ENCODE measurements at places on chromosomes 7 and 10.

- no peak for DNase-seq
Observed at GRCh38 chr7:123996327-123996625, 36.6 kb downstream of the TMEM229A start.

DNA sequence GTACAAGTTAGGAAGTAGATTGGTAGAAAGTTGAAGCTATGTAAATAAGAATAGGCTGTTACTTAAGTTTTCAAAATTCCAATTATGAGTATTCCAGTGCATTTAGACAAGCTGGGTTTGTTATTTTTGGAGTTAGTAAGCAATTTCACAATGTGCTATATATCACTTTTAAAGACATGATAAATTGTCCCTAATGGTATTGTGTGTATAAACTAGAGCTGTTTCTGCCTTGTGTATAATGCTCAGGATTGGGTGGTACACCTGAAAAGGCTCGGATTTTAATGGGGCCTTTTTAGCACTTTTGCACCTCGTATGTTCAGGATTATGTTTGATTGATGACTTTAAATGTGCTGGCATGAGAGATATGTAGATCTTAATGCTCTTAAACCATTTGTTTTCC lies 175.8 kb downstream of the VTI1A start:
- DNase-seq = no peak

GRCh38 chr10:30831426-30831825 lies 200.2 kb downstream of the ZNF438 start:
- no peak for DNase-seq

DNA sequence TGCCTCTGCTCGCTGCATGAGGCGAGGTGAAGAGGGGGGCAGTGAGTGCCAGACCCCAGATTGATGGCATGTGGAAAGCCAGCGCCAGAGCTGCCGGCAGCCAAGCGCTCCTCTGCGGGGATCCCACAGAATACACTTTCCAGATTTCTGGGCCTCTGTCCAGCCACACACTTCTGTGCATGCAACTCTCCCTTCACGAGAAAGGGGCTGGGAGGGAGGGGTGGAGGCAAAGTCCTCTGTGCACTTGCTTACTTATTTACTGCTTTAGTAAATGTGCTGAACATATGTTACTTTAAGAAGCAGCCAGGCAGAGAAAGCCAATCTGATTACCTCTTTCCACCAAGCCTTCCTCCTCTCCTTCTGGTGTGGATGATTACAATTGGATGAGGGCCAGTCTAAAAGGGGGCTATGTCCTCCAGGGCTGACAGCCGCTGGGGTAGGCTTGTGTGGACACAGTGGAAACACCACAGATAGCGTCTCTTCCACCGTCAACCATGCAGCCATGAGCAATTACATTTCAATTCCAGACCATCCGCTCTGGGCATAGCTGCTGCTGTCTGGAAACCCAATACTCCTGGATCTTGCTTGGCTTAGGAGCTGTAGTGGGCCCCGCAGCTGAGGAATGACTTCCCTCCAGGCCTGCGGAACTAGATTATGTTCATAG lies 322.8 kb upstream of the ANKRD30A start:
- DNase-seq = peak; percentile 14

GRCh38 chr7:12882710-12883109 lies 195.3 kb downstream of the ARL4A start:
- DNase-seq = no peak

GRCh38 chr10:98353170-98353569 lies 61.8 kb downstream of the PYROXD2 start:
- DNase-seq = no peak

GRCh38 chr7:47371733-47372368 lies 210.1 kb downstream of the TNS3 start:
- DNase-seq = no peak

DNA sequence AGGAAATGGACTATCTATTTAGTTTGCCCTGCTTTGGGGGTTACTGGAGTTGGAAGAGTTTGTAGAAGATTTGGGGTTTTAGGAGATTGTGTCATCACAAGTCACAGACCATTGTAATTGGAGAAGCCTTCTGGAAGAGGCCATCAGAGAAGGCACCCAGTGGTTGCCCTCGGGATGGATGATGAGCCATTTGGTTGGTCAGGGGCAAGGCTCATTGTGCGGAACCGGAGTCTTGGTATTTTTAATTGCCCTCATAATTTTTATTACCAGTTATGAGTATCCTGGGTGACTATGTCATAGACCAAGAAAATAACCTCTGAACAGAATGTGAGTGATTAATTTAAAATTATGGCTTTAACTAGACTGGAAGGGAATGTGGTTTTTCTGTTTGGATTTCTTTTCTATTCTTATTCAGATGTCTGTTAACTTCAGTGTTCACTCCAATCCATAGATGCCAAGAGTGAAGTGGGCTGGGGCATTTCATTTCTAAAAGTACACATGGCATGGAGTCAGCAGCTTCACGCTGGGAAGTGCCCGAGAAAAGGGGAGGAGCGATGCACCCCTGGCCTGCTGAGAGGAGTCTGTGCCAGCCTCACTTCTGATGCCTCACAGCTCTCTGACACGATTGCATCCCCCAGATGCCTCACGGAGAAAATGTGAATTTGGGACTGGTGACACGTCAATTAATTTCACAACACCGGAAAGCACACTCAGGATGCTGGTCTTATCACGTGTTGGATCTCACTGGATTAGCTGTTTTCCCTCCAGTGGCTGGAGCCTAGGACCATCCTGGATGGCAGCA lies 225.6 kb upstream of the IGFBP3 start:
- DNase-seq = no peak

- DNase-seq = no peak
Observed at GRCh38 chr10:114259824-114260223, 20.8 kb downstream of the VWA2 start.

DNA sequence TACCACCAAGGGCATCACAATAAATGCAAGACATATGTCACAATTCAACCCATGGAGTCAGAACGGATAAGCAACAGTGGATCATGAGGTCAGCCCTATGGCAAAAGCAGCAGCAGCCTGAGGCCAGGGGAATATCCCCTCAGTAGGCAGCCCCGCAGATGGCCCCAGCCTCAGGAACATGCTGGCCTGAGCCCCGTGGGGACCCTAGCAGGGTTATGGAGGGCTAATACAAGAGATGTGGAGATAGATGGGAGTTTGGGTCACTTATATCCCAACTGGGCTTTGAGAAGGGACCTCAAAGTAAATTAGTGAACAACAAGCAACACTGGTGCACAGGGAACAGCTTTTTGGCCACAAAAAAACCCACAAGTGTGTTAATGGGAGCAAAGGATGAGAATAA lies 9.1 kb downstream of the TMEM72 start:
- DNase-seq = no peak
